ENCODE measurements at places on chromosomes 5 and 9. TPM values are rescaled to one million over a fixed set of nuclear protein-coding genes. Genes with fewer than 3 reads are reported as not detected.

The ACTBL2 gene
- polyA plus RNA-seq = not detected

The FABP6 gene
- polyA plus RNA-seq = 0.30 TPM

The LRRC26 gene
- polyA plus RNA-seq = not detected

The SLC27A4 gene
- 13.8 TPM for polyA plus RNA-seq

The ANKRD34B gene
- 0.16 TPM for polyA plus RNA-seq

The PTGS1 gene
- polyA plus RNA-seq = 3.5 TPM

The FUT7 gene
- not detected for polyA plus RNA-seq

The FOXD4L3 gene
- 1.3 TPM for polyA plus RNA-seq

The C7 gene
- 0.82 TPM for polyA plus RNA-seq

The CORO2A gene
- polyA plus RNA-seq = 0.22 TPM

The CARD6 gene
- polyA plus RNA-seq = 2.1 TPM

The ZNF618 gene
- 15.9 TPM for polyA plus RNA-seq

The F2RL1 gene
- 2.4 TPM for polyA plus RNA-seq

The NAA35 gene
- polyA plus RNA-seq = 18.4 TPM

The C6 gene
- polyA plus RNA-seq = 0.16 TPM

The ANKRD31 gene
- polyA plus RNA-seq = 0.15 TPM

The GPX8 gene
- 66.0 TPM for polyA plus RNA-seq

The NXNL2 gene
- 0.19 TPM for polyA plus RNA-seq

The PTPN3 gene
- 3.6 TPM for polyA plus RNA-seq

The TRAF1 gene
- polyA plus RNA-seq = 3.5 TPM

Data from muscle of leg (tissue), 16 donors.